ENCODE measurements at places on chromosomes 5 and 9.

DNA sequence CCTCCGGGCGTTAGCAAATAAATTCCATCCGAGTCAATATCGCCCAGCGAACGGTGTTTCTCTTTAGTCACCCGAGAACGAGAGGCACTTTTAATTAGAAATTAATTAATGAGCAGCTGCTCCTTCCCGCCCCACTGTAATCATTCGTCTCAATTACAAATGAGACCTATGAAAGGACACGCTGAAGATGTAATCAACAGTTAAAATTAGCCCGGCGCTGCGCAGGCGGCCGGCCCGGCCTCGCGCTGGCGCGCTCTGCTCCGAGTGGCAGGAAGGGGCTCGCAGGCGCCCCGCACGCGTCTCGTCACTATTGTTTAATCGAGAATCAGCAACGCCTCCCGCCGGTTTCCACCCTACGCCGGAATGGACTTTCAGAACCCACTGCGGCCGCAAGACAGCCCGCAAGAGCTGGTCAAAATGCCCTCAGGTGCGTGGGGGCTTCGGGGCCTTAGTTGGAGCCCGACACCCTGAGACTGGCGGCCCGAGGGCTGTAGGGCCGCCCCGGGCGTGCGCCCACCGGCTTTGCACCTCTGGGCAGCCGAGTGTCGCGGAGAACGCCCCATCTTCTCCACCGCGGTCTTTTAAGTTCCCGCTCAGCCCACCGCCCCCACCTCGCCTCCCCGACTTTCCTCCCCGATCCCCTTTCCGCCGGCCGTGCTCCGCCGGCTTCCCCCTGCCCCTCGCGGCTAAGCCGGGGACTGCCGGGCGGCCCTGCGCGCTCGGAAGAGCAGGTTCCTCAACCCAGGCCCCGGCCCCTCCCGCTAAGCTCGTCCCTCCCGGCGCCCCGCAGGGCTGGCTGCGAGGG is 597 bp upstream of the IRX4 start:
- DNase-seq, result no peak

- peak; percentile 51 for DNase-seq
Observed at GRCh38 chr9:93899609-93900435, 55.3 kb downstream of the BARX1 start.

GRCh38 chr9:113948891-113949570 is 72.9 kb downstream of the ZNF618 start:
- DNase-seq, result no peak

- DNase-seq, result no peak
Observed at GRCh38 chr5:61624553-61625136, 292.6 kb downstream of the ZSWIM6 start.

DNA sequence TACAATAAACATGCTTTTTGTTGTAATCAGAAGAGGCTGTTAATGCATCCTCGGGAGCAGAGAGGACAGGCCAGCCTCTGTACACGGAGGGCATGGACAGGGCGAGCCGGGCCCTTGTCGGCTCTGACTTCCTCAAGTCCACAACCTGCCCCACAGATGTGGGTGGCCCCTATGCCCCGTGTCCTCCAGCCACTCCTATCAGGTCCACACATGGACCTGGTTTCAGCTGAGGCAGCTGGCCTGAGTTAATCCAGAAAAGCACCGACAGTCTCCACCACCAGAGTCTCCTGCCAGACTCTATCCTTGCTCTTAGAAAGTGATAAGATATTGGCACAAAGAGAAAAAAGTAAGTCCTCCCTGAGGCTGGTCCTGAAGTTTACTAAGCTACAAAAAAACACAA is 52.4 kb upstream of the PHYKPL start:
- no peak for DNase-seq

DNA sequence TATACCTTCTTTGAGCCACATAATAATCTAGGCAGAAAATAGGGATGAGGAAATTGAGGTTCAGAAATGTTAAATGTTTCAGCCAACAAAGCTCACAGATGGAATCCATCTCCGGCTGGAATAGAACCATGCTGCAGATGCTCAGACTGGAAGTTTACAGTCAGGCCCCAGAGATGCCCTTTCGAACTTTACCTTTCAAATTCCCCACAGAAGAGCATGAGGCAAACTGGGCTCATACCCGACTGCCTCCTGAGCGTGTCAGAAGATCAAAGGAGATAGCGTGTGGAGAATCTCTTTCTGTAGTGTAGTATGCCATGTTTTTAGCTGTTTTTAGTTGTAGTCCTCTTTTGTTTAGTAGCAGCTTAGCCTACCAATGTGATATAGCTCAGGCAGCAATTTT is 72.0 kb upstream of the DAP start:
- DNase-seq, result no peak

DNA sequence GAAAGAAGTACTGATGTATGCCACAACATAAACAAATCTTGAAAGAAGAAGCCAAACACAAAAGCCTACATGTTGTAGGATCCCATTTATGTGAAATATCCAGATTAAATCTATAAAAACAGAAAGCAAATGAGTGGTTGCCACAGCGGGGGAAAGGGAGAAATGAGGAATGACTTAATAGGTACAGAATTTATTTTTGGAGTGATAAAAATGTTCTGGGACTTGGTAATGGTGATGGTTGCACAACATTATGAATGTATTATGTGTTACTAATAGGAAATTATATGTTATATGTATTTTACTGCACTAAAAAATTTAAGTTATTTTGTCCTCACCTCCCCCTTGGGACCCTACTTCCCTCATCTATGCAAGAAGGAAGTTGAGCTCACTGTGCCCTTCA is 16.4 kb upstream of the TTC1 start:
- DNase-seq, result no peak

- DNase-seq, result peak; percentile 44
Observed at GRCh38 chr5:172777881-172778814, 7.2 kb upstream of the DUSP1 start.

GRCh38 chr9:107161338-107161737 is 121.7 kb upstream of the RAD23B start:
- no peak for DNase-seq

GRCh38 chr5:149358294-149358651 is 427 bp downstream of the PCYOX1L start:
- DNase-seq, result peak; percentile 77

GRCh38 chr5:115180165-115180709 is 10.5 kb upstream of the TRIM36 start:
- peak; percentile 68 for DNase-seq

- no peak for DNase-seq
Observed at GRCh38 chr5:75491621-75492020, 19.8 kb downstream of the CERT1 start.

GRCh38 chr9:114850871-114851270 is 45.0 kb upstream of the TNFSF15 start:
- no peak for DNase-seq

GRCh38 chr9:114894206-114894605 is 36.2 kb downstream of the TNFSF8 start:
- DNase-seq, result no peak

GRCh38 chr5:133469252-133469651 is 143.1 kb downstream of the FSTL4 start:
- DNase-seq, result no peak

DNA sequence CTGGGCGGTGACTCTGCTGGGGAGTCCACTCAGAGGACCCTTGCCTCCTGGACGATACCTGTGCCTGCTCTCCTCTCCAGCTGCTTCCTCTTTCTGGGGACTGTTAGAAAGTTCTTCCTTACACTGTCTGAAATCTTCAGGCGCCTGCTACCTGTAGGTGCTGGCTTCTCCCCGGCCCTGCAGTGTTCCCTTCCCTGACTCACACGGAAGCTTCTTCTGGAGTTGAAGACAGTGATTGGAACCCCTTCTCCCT is 562 bp downstream of the GSN start:
- DNase-seq, result no peak

- no peak for DNase-seq
Observed at GRCh38 chr5:140240987-140241706, 61.8 kb downstream of the PFDN1 start.

DNA sequence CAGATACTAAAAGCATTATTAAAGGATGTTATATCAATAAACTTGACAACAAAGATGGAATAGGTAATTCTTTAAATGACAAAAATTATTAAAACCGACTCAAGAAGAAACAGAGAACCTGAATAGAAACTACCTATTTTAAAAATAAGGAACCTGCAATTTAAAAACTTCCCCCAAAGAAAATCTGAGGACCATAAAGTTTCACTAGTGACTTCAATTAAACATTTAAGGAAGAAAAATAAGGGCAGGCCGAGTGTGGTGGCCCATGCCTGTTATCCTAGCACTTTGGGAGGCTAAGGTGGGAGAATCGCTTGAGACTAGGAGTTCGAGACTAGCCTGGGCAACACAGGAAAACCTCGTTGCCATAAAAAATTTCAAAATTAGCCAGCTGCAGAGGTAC is 99.6 kb downstream of the FANCC start:
- DNase-seq, result no peak
